Pancreas (tissue), 10 donors: ENCODE measurements at places on chromosomes 2 and 18.

DNA sequence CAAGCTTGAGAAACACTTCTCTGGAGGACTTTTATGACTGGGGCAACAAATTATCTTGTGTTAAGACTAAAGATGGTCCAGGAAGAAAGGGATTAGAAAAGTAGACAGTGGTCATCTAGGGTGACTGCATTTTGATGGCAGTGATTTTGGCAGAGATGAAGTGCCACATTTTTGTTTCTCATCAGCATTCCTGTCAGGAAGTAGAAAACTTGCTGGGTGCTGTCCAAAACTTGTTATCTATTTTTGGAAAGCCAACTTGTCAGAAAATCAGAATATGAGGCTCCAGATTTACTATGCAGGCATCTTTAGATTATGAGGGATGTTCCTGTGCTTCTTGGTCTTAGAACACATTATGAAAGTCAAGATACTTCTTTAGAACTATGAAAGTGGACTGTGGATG is 29.0 kb upstream of the CALCRL start:
- no peak for DNase-seq

GRCh38 chr2:217981084-217981730 is 21.6 kb downstream of the TNS1 start:
- DNase-seq = no peak

DNA sequence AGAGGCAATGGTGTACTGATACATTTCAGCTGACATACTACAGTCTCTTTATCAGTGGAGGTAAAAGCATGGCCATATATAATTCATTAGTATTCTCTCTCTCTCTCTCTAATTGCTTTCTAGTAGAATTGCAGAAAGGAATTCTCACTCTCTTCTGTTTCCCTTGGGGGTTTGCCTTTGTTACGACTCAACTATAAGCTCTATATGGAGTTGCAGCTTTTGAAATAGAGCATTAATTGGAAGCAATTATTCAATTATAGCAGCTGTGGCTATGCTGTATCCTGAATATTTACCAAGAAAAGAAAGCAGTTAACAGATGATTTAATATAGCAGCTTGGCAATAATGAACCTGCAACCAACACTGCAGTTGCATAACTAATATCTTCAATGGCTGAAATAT is 132.7 kb upstream of the STON1 start:
- DNase-seq = no peak

DNA sequence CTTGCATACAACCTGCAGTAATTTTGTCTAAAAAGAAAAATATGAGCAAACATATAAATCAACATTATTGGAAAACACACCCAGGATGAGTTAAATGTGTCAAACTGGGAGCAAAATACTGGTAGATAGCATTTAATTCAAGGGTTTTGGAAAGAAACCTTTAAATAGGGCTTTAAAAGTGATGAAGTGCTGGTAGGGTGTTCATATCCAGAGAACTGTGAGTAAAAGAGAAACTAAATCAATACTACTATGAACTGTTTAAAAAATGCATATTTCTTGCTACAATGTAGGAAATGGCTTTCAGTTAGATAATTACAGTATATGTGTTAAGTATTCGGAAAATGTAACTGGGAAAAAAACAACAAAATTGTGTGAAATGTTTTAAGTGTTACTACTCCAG is 117.8 kb downstream of the ATAD2B start:
- DNase-seq = no peak

GRCh38 chr2:43070676-43071502 is 155.5 kb downstream of the ZFP36L2 start:
- no peak for DNase-seq

GRCh38 chr2:42819160-42819559 is 26.8 kb upstream of the HAAO start:
- no peak for DNase-seq

DNA sequence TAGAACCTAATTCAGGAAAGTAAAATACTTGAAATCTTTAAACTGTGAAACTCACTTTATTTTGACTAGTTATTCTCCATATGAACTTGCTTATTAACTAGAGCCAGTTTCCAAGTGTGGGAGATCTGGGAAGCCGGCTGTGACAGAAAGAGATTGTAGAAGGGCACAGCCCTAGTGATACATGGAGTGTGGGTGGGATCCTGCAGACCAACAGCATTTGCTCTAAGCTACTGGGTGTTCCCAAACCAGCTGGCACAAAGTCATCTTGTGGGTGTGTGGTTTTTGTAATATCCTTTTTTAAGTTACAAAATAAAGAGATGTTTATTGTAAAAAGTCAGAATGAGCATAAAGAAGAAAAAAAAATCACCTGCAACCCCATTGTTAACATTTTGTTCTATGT is 3.4 kb downstream of the DUSP19 start:
- DNase-seq = no peak

GRCh38 chr2:223868005-223868404 is 30.6 kb upstream of the AP1S3 start:
- DNase-seq = no peak

GRCh38 chr2:45380131-45380836 is 230.8 kb downstream of the SRBD1 start:
- DNase-seq = no peak

GRCh38 chr2:99726691-99727090 is 236.9 kb upstream of the REV1 start:
- no peak for DNase-seq

DNA sequence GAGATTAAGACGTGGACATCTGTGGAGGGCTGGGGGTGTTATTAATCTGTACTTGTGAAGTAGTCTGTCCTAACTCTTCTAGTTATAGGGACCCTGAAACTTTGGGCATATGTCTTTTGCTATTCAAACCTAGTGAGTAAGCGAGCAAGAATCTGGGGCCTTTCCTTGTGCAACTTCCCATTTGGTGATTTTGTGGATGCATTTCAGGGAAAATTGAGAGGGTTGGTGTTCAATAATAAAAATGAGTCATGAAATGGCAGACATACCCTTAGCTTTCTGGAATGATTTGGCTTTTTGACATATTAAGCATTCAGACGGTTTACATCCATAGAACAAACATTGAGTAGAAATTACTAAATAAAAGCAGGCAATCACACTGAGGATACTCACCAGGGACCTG is 17.0 kb downstream of the COL4A4 start:
- DNase-seq = no peak

GRCh38 chr18:41324020-41324791 is 630.8 kb upstream of the PIK3C3 start:
- no peak for DNase-seq

DNA sequence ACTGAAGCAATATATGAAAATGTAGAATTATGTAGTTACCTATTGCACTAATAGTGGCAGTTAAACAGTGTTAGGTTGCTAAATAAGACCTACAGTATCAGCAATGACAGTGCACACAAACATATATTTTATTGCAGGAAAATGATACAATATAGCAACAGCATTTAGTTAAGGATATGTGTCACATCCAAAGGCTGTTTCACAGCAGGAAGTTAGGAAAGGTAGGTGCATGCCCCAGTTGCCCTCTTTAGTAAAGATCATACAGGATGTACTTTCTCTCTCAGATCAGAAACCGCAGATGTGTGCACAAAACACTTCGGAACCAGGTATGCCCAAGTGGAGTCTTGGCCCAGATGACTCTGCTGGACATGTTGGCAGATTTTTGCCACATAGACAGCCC is 444.1 kb downstream of the XIRP2 start:
- no peak for DNase-seq

- DNase-seq = no peak
Observed at GRCh38 chr18:23245461-23245860, 110.2 kb downstream of the CABLES1 start.

DNA sequence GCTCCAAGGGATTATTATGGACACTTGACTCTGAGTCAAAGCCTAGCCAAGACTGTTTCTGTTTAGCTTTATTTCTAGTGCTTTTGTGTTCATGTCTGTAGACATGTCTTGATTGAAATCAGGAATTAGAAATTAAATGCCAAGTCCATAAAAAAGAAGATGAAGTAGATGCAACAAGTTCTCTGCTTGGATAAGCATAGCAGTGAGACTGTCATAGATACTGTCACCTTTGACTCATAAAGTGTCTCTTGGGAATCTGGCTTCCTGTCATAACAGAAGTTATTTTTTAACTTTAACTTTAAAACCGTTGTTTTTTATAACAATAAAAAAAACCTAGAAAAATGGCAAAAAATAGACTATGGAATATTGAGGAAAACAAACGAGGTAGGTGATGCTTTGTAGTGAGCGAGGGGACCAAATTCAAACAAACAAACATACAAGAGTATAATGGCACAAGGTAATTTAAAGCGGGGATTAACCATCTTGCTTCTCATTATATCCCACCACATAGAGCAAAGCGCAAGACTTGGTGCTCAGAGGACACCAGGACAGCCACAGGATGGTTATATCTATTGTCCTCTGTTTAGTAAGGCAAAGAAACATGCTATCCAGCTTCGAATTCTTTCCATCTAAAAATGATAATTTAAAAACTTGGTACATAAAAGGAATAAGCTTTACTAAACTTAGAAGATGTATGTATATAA is 64.6 kb downstream of the CD226 start:
- no peak for DNase-seq

- DNase-seq = no peak
Observed at GRCh38 chr2:12261986-12262680, 454.6 kb upstream of the TRIB2 start.

- no peak for DNase-seq
Observed at GRCh38 chr2:67015681-67016080, 381.5 kb upstream of the ETAA1 start.

- DNase-seq = no peak
Observed at GRCh38 chr2:74498500-74499266, 720 bp downstream of the LBX2 start.

- no peak for DNase-seq
Observed at GRCh38 chr2:191679818-191680600, 2.1 kb downstream of the NABP1 start.

- no peak for DNase-seq
Observed at GRCh38 chr2:178895171-178895570, 87.9 kb upstream of the TTN start.

GRCh38 chr2:31137211-31138036 is 816 bp downstream of the GALNT14 start:
- peak; percentile 10 for DNase-seq

DNA sequence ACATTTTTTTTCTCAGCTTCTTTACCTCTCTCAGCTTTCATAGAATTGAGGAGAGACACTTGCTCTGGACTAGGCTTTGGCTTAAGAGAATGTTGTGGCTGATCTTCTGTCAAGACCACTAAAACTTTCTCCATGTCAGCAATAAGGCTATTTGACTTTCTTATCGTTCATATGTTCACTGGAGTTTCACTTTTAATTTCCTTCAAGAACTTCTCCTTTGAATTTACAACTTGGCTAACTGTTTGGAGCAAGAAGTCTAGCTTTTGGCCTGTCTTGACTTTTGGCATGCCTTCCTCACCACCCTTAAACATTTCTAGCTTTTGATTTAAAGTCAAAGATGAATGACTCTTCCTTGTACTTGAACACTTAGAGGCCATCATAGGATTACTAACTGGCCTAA is 104.4 kb upstream of the SLC39A10 start:
- DNase-seq = no peak

DNA sequence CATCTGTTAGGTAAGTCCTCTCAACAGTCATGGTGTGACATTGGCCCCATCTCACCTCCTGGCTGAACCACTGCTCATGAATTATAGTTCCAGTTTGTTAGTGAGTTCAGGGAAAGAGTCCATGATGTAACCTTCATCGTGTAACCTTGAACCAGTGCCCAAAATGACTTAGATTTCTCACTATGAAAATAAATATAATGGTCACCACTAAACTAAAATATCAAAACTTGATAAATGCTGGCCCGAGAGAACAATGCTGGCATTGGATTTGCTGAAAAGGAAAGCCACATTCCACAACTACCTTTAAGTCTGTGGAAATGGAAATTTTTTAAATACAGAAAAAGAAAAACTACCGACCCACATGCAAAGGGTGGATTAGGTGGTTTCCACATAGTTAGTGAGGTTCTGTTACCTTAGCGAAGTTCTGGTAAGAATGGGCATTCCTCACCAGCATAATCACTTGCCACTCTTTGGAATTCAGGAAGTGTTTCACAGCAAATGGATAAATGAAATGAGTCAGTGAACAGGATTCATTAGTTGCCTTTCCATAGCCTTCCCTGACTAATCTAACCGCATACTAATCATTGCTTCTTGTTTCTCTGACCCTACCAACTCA is 133.9 kb upstream of the CTAGE1 start:
- DNase-seq = no peak

- DNase-seq = no peak
Observed at GRCh38 chr2:38148501-38148900, 72.5 kb upstream of the CYP1B1 start.

DNA sequence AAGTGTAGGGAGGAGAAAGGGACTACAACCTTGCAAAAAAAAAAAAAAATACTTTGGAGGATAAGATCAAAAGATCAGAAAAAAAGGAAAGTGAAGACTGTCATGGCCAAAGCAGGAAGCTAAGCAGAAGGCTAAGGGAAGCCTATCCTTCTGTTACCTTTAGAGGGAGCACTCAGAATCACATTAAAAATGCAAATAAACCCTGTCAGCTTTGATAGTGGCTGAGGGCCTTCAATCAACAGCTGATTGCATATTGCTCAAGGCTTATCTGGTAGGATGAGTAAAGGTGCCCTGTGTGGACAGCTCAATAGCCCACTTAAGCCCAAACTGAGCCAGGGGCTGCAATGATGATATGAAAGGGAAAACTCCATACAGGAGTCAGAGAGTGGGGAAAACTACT is 1021.2 kb downstream of the LRP1B start:
- no peak for DNase-seq

- DNase-seq = no peak
Observed at GRCh38 chr2:42930025-42930581, 137.7 kb upstream of the HAAO start.

GRCh38 chr2:105761931-105762515 is 17.3 kb downstream of the NCK2 start:
- no peak for DNase-seq

DNA sequence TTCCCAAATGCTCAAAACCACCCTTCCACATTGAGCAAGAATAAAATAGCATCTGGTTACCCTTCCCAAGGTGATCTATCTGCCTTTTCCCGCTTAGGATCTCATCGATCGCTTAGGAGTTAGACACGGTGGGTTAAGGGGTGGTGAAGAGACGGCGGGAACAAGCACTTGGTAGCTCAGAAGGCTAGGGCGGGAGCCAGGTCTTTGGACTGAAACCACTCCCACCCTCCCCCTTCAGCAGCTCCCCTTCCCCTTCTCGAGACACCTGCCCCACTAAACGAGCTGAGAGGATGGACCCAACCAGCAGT is 513 bp downstream of the THOC1 start:
- DNase-seq = no peak

GRCh38 chr2:23499439-23499838 is 114.5 kb downstream of the KLHL29 start:
- DNase-seq = no peak

DNA sequence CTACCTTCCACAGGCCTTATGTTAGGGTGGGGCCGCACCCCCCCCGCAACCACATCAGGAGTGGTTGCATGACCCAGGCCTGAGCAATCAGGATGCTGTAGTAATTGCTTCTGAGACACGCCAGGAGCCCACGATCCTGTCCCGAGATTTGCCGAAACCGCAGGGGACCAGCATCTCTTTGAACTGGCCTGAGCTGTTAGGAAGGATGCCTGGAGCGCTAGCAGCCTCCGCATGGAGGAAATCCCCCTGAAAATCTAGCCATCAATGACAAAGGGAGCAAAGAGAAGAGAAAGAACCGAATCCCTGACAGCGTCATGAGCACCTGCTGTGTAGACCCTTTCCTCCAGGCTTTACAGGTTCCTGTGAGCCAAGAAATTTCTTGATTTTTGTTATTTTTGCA is 8.7 kb upstream of the TEX44 start:
- no peak for DNase-seq
